T-helper 17 cell (primary cell): ENCODE measurements at places on chromosomes 13 and 19. TPM values are rescaled to one million over a fixed set of nuclear protein-coding genes. Genes with fewer than 3 reads are reported as not detected.

The ARHGAP33 gene
- total RNA-seq: 16.4 TPM

The PSG6 gene
- not detected for total RNA-seq

The FBXL3 gene
- 74.3 TPM for total RNA-seq

The ZNF146 gene
- 29.5 TPM for total RNA-seq

The GFY gene
- total RNA-seq: not detected

The VSTM1 gene
- total RNA-seq: not detected

The SHISA2 gene
- 0.62 TPM for total RNA-seq

The NLRP4 gene
- not detected for total RNA-seq

The KLK4 gene
- not detected for total RNA-seq

The MUC16 gene
- total RNA-seq: 0.05 TPM

The TEX29 gene
- total RNA-seq: not detected

The RXFP2 gene
- not detected for total RNA-seq

- DNase-seq: no peak
- peaks cover 19% of the 10 kb centered on the region for H3K4me1 ChIP-seq
- no peak overlapping the region for H3K4me3 ChIP-seq
- H3K27me3 ChIP-seq: peaks cover 3% of the 10 kb centered on the region
Observed at GRCh38 chr13:40179445-40180281, 486.8 kb downstream of the FOXO1 start.

DNA sequence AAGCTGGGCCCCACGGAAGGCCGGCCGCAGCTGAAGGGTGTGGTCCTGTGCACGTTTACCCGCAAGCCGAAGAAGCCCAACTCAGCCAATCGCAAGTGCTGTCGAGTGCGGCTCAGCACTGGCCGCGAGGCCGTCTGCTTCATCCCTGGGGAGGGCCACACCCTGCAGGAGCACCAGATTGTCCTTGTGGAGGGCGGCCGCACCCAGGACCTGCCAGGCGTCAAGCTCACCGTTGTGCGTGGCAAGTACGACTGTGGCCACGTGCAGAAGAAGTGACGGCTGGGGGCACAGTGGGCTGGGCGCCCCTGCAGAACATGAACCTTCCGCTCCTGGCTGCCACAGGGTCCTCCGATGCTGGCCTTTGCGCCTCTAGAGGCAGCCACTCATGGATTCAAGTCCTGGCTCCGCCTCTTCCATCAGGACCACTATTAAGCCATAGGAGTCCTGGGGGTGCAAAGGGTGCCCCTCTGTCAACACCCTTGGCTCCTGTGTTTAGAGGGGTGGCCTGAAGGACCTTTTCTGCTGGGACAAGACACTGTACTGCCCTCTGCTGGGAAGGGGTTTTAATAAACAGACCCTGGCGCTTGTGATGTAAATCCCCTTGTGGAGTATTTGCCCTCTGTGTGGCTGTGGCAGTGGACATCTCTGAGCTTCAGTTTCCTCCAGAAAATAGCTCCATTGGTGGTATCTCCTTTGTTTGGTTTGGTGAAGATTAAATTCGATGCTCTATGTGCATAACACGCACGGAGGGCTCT lies 1.9 kb downstream of the MRPS12 start:
- DNase-seq: no peak
- no peaks in the 10 kb centered on the region for H3K27me3 ChIP-seq
- H3K27ac ChIP-seq: no peak overlapping the region
- no peak overlapping the region for H3K4me3 ChIP-seq

DNA sequence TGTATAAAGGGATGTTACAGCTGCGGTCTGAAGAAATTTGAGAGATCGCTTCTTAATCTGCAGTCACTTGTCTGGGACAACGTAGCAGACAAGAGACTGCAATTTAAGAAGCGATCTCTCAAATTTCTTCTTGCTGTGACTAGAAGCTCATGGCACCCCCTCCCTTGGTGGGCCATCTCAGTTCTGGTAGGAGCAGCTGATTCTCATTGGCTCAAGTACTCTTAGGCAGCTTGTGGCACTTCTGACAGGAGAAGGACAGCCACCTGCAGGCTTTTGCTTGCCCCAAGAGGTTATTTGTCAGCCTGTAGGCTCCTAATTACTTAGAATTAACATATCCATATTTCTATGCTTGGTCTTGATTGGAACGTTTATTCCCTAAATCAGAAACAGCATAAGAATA lies 503.0 kb downstream of the DCT start:
- no peak for DNase-seq
- no peak overlapping the region for H3K4me3 ChIP-seq
- peaks cover 20% of the 10 kb centered on the region for H3K27me3 ChIP-seq
- no peak overlapping the region for H3K27ac ChIP-seq

GRCh38 chr13:71524613-71525304 lies 342.2 kb downstream of the DACH1 start:
- no peaks in the 10 kb centered on the region for H3K27me3 ChIP-seq
- no peaks in the 10 kb centered on the region for H3K4me1 ChIP-seq
- no peaks in the 10 kb centered on the region for H3K36me3 ChIP-seq
- no peak overlapping the region for H3K4me3 ChIP-seq
- no peak overlapping the region for H3K27ac ChIP-seq

- no peak overlapping the region for H3K4me3 ChIP-seq
- H3K4me1 ChIP-seq: peaks cover 3% of the 10 kb centered on the region
- no peaks in the 10 kb centered on the region for H3K36me3 ChIP-seq
Observed at GRCh38 chr13:109668433-109669233, 117.8 kb downstream of the IRS2 start.

- H3K4me3 ChIP-seq: no peak overlapping the region
- no peaks in the 10 kb centered on the region for H3K36me3 ChIP-seq
- no peak for DNase-seq
Observed at GRCh38 chr19:44706506-44707236, 7.7 kb downstream of the CEACAM16 start.

DNA sequence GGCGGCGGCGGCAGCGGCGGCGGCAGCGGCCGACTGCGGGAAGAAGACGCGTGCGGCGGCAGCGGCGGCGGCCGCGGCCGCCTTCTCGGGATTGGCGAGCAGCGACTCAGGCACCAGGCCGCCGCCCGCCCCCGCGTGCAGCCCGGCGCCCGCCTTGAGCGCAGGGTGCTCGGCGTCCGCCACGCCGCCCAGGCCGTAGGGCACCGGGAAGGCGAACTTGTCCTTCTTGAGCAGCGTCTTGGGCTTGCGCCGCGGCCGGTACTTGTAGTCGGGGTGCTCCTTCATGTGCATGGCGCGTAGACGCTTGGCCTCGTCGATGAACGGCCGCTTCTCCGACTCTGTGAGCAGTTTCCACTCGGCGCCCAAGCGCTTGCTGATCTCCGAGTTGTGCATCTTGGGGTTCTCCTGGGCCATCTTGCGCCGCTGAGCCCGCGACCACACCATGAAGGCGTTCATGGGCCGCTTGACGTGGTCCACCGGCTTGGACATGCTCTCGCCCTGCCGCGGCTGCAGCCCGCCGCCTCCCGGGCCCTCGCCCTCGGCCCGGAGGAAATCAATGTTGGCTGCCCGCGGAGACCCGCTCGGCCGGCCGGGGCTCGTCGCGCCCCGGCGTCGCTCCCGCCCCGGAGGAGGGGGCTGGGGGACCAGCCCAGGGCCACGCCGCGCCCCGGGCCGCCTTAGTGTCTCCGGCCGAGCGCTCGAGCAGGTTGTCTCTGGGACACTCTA lies 621 bp downstream of the SOX21 start:
- H3K27me3 ChIP-seq: peaks cover 74% of the 10 kb centered on the region
- H3K36me3 ChIP-seq: peaks cover 2% of the 10 kb centered on the region
- no peak for DNase-seq

- H3K4me1 ChIP-seq: peaks cover 12% of the 10 kb centered on the region
- peaks cover 9% of the 10 kb centered on the region for H3K36me3 ChIP-seq
- DNase-seq: no peak
- no peaks in the 10 kb centered on the region for H3K27me3 ChIP-seq
- H3K4me3 ChIP-seq: peak overlapping the region; percentile 81
Observed at GRCh38 chr19:55451163-55451964, 8.3 kb upstream of the SHISA7 start.

DNA sequence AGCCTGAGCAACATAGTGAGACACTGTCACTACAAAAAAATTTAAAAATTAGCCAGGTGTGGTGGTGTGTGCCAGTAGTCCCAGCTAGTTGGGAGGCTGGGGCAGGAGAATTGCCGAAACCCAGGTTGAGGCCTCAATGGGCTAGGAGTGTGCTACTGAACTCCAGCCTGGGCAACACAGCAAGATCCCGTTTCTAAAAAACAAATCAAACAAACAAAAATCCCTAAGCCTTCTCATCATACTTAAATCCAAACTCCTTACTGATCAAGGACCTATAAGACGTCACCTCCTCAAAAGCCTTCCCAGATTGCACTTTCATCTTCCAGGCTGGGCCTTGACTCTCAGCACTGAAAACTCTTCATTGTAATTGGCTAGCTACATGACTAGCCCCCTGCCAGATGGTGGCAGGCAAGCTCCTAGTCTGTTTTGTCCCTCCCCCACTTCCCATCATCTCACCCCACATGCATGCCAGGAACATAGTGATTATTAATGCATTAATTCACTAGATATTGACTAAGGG lies 17.5 kb upstream of the NANOS3 start:
- peaks cover 29% of the 10 kb centered on the region for H3K4me1 ChIP-seq
- H3K4me3 ChIP-seq: peak overlapping the region; percentile 52
- no peak for DNase-seq
- H3K27ac ChIP-seq: peak overlapping the region; percentile 99
- H3K27me3 ChIP-seq: peaks cover 9% of the 10 kb centered on the region
- peaks cover 2% of the 10 kb centered on the region for H3K36me3 ChIP-seq

- peaks cover 4% of the 10 kb centered on the region for H3K36me3 ChIP-seq
- DNase-seq: no peak
- H3K4me3 ChIP-seq: peak overlapping the region; percentile 96
- H3K27me3 ChIP-seq: no peaks in the 10 kb centered on the region
- H3K4me1 ChIP-seq: peaks cover 52% of the 10 kb centered on the region
Observed at GRCh38 chr19:35741203-35741515, 1.1 kb downstream of the IGFLR1 start.

DNA sequence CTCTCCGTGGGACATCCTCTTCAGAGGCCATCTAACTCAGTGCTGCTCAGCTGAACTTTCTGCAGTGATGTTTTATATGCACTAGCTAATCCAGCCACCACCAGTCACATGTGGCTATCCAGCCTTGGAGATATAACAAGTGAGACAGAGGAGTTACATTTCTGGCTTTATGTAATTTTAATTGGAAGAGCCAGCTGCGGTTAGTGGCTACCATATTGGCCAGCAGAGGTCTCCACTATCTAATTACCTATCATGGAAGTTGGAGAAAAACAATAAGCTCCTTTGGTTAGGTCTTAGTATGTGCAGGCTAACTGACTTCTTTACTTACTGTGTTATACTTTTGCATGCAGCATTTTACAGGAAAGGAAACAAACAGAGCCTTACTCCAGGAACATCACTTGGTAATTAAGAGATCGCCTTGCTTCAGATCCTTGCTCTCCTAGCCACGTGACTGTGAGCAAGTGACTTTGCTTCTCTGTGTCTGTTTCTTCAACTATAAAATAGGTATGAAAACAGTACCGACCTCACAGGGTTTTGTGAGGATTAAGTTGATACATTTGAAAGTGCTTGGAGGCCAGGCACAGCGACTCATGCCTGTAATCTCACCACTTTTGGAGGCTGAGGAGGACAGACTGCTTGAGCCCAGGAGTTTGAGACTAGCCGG lies 1.6 kb upstream of the KLK10 start:
- DNase-seq: no peak
- no peak overlapping the region for H3K4me3 ChIP-seq
- peaks cover 67% of the 10 kb centered on the region for H3K27me3 ChIP-seq
- peaks cover 9% of the 10 kb centered on the region for H3K36me3 ChIP-seq

- peak overlapping the region; percentile 93 for H3K27ac ChIP-seq
- DNase-seq: peak; percentile 21
- H3K4me3 ChIP-seq: peak overlapping the region; percentile 93
- no peaks in the 10 kb centered on the region for H3K36me3 ChIP-seq
- H3K4me1 ChIP-seq: peaks cover 20% of the 10 kb centered on the region
- H3K27me3 ChIP-seq: peaks cover 14% of the 10 kb centered on the region
Observed at GRCh38 chr19:18205200-18205892, 1.5 kb upstream of the RAB3A start.

DNA sequence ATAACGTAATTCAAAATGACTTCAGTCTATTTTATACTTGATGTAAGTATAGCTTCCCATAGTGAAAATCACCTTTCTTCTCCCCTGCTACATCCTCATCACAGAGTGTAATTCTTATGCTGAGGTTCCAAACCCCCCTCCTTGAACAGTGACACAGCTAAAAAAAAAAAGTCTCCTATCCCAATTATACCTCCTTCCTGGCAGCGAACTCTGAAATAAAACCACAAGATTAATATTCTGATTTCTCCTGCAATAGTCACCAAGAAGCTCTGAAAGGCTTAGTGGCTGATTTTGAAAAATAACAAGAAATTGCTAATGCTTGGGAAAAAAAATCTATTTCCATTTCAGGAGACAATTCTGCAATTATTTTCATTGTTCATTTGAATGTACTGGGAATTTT lies 36.3 kb downstream of the EFNB2 start:
- no peak for DNase-seq
- H3K36me3 ChIP-seq: no peaks in the 10 kb centered on the region
- no peak overlapping the region for H3K27ac ChIP-seq

GRCh38 chr19:11164296-11164695 lies 8.7 kb upstream of the SPC24 start:
- no peak for DNase-seq
- no peaks in the 10 kb centered on the region for H3K4me1 ChIP-seq
- H3K4me3 ChIP-seq: no peak overlapping the region
- H3K27me3 ChIP-seq: peaks cover 5% of the 10 kb centered on the region
